ENCODE measurements at places on chromosomes 5 and 9.

DNA sequence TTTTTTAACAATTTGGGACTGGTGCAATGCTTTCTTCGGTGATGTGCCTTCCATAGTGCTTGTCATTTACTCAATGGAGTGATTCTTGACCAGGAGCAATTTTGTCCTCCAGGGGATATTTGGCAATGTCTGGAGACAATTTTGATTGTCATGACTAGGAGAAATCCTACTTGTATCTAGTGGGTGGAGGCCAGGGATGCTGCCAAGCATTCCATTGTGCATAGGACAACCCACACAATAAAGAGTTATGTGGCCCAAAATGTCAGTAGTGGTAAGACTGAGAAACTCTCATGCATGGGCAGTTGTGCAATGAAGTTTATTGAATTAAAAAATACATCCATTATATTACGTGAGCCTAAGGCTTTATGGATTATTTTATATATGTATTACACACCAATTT is 70.5 kb downstream of the FOCAD start:
- no peak overlapping the region for H3K27ac ChIP-seq
- H3K4me3 ChIP-seq, result no peak overlapping the region
- no peaks in the 10 kb centered on the region for H3K27me3 ChIP-seq

DNA sequence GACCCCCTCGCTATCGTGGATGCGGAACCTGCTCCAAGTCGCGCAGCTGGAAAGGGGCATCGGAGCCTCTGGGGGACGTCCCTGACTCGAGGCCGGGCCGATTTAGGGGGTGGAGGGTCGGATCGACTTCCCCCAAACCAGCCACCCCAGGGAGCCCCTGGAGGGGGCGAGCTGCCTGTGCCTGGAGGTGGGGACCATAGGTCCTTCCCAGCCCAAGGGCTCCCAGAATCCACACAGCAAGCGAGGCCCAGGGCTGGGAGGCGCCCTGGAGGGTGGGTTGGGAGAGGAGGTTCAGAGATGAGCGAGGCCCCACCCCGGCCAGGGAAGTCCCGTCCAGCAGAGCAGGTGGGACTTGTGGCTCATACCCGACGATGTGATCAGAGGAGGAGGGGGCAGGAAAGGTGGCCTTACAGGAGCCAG is 147.6 kb downstream of the GAPVD1 start:
- no peak overlapping the region for H3K27ac ChIP-seq
- H3K4me1 ChIP-seq, result peaks cover 15% of the 10 kb centered on the region
- peaks cover 13% of the 10 kb centered on the region for H3K27me3 ChIP-seq
- H3K36me3 ChIP-seq, result no peaks in the 10 kb centered on the region
- DNase-seq, result no peak

DNA sequence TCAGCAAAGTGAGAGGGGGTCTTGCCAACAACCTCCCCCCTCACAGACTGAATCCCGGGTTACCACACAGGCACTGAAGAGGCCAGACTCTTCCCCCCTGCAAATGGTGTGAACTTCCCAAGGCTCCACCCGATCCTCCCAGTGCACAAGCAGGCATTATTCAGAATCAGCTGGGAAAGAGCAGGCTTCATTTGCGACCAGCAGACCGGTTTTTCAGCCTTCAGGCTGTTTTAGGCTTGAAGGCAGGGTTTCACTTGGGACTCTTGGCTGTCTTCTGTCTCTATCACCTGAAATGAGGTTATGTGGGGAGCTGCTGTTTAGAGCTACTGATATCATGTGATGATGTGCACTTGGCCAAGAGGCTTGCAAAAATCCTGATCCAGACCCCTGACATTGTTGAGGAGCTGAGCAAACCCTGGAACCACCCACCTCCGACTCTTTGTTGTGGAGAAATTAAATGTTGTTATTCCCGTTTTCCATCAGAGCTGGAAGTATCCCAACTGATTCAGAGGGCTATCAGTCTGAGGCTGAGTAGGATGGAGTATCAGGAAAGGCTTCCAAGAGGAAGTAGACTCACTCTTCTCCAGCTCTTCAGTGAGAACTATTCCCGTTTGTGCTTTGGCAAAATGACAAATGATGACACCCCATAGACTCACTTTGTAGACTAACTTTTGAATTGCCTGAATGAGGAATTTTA is 63.3 kb upstream of the ZFR start:
- peaks cover 13% of the 10 kb centered on the region for H3K27me3 ChIP-seq
- no peak overlapping the region for H3K4me3 ChIP-seq
- no peak overlapping the region for H3K27ac ChIP-seq
- no peak for DNase-seq
- peaks cover 8% of the 10 kb centered on the region for H3K4me1 ChIP-seq
- H3K36me3 ChIP-seq, result no peaks in the 10 kb centered on the region

DNA sequence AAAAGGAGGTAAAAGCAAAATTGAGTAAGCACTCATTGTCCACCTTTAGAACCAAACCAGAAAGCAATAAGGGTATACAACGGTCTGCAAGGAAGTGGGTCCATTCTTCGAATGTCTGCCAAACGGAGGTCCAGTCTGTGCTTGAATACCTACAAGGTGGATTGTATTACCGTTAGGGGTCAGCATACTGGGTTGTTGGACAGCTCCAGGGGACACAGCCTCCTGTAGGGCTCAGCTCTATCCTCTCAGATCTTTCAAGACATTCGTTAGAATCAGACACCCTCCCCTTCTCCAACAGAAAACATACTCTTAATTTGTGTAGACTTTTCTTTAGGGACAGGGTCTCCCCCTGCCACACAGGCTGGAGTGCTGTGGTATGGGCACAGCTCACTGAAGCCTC is 5.5 kb downstream of the ASTN2 start:
- H3K27ac ChIP-seq, result no peak overlapping the region
- no peak for DNase-seq
- H3K27me3 ChIP-seq, result peaks cover 26% of the 10 kb centered on the region
- no peak overlapping the region for H3K4me3 ChIP-seq

- peaks cover 26% of the 10 kb centered on the region for H3K27me3 ChIP-seq
- H3K36me3 ChIP-seq, result no peaks in the 10 kb centered on the region
- DNase-seq, result no peak
- no peak overlapping the region for H3K4me3 ChIP-seq
- H3K27ac ChIP-seq, result no peak overlapping the region
- H3K4me1 ChIP-seq, result no peaks in the 10 kb centered on the region
These were observed 38.6 kb upstream of the FBP1 start for GRCh38 chr9:94677929-94678328.

GRCh38 chr5:180201051-180201987 is 7.7 kb downstream of the RASGEF1C start:
- H3K36me3 ChIP-seq, result no peaks in the 10 kb centered on the region
- DNase-seq, result no peak
- peaks cover 3% of the 10 kb centered on the region for H3K27me3 ChIP-seq
- no peaks in the 10 kb centered on the region for H3K4me1 ChIP-seq
- H3K4me3 ChIP-seq, result no peak overlapping the region

- peaks cover 9% of the 10 kb centered on the region for H3K36me3 ChIP-seq
- no peaks in the 10 kb centered on the region for H3K27me3 ChIP-seq
- H3K4me3 ChIP-seq, result no peak overlapping the region
- peaks cover 26% of the 10 kb centered on the region for H3K4me1 ChIP-seq
- peak; percentile 10 for DNase-seq
These were observed 125.3 kb upstream of the ABCA1 start for GRCh38 chr9:105053209-105053652.

DNA sequence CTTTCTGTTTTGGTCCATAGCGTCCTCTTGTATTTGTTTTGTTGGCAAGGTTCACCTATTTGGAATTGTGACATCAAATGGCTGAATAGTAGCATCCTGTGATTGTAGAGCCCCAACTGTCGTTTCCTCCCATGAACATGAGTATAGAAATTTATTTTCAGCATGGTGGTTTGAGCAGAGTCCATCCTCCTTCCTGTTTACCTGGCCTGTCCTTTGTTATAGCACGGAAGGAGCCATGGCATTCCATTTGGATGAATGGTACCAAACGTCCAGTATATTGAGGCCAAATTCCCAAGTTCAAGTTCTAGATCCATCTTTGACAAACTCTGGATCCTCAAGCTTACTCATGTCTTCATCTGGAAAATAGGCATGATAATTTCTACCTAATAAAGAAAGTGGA is 16.8 kb downstream of the RASGRF2 start:
- H3K27ac ChIP-seq, result no peak overlapping the region
- peaks cover 20% of the 10 kb centered on the region for H3K4me1 ChIP-seq
- H3K27me3 ChIP-seq, result no peaks in the 10 kb centered on the region
- DNase-seq, result no peak
- no peak overlapping the region for H3K4me3 ChIP-seq
- H3K36me3 ChIP-seq, result no peaks in the 10 kb centered on the region

- DNase-seq, result no peak
- no peak overlapping the region for H3K4me3 ChIP-seq
- H3K27ac ChIP-seq, result no peak overlapping the region
- peaks cover 2% of the 10 kb centered on the region for H3K27me3 ChIP-seq
These were observed 23.4 kb upstream of the GFPT2 start for GRCh38 chr5:180376511-180376910.

GRCh38 chr9:95261890-95262289 is 55.6 kb downstream of the FANCC start:
- no peak overlapping the region for H3K27ac ChIP-seq
- DNase-seq, result no peak
- H3K4me1 ChIP-seq, result peaks cover 26% of the 10 kb centered on the region
- peaks cover 2% of the 10 kb centered on the region for H3K36me3 ChIP-seq
- H3K27me3 ChIP-seq, result peaks cover 3% of the 10 kb centered on the region
- H3K4me3 ChIP-seq, result no peak overlapping the region

- H3K27ac ChIP-seq, result no peak overlapping the region
- no peaks in the 10 kb centered on the region for H3K4me1 ChIP-seq
- no peak overlapping the region for H3K4me3 ChIP-seq
- DNase-seq, result no peak
- H3K36me3 ChIP-seq, result no peaks in the 10 kb centered on the region
- H3K27me3 ChIP-seq, result peaks cover 11% of the 10 kb centered on the region
These were observed 53.8 kb downstream of the SH3RF2 start for GRCh38 chr5:145990170-145990569.

DNA sequence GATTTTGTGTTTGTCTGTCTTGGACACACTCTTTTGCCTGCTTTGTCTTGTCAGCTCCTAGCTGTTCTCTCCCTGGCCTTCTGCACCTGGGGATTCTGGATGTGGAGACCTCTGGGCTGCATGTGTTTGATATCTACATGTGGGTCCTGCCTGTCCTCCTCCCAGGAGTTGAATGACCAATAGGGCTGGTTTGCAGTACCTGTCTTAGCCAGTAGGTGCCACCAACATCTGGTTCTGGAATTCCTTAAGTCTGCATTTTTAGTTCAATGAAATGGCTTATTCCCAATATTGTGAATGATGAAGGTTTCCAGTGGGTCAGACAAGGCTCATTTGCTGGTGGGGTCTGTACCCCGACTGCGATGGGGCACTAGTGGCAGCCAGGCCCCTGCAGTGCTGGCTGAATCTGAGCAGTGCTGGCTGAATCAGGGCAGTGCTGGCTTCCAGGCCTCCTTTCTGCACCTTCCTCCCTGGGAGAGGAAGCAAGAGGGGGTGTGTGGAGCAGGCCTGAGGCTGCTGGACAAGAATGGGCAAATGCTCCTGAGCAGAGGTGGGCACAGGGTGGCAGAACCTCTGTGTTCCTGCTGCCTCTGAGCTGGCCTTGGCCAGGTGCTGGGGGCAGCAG is 73.3 kb downstream of the RXRA start:
- no peak overlapping the region for H3K4me3 ChIP-seq
- H3K27ac ChIP-seq, result no peak overlapping the region
- no peaks in the 10 kb centered on the region for H3K36me3 ChIP-seq
- H3K27me3 ChIP-seq, result no peaks in the 10 kb centered on the region
- H3K4me1 ChIP-seq, result peaks cover 31% of the 10 kb centered on the region

GRCh38 chr9:116316246-116316645 is 162.7 kb downstream of the PAPPA start:
- no peak for DNase-seq
- H3K4me1 ChIP-seq, result no peaks in the 10 kb centered on the region
- no peak overlapping the region for H3K4me3 ChIP-seq
- H3K27ac ChIP-seq, result no peak overlapping the region

GRCh38 chr5:69504036-69504435 is 11.4 kb downstream of the OCLN start:
- peaks cover 3% of the 10 kb centered on the region for H3K27me3 ChIP-seq
- no peak for DNase-seq
- H3K4me3 ChIP-seq, result no peak overlapping the region
- no peaks in the 10 kb centered on the region for H3K36me3 ChIP-seq
- no peaks in the 10 kb centered on the region for H3K4me1 ChIP-seq

GRCh38 chr9:115291841-115292240 is 173.9 kb upstream of the TNC start:
- H3K36me3 ChIP-seq, result no peaks in the 10 kb centered on the region
- no peaks in the 10 kb centered on the region for H3K4me1 ChIP-seq
- no peak overlapping the region for H3K4me3 ChIP-seq
- no peak overlapping the region for H3K27ac ChIP-seq
- peaks cover 2% of the 10 kb centered on the region for H3K27me3 ChIP-seq
- no peak for DNase-seq

- H3K4me1 ChIP-seq, result peaks cover 35% of the 10 kb centered on the region
- H3K4me3 ChIP-seq, result no peak overlapping the region
- H3K27ac ChIP-seq, result peak overlapping the region; percentile 63
- DNase-seq, result no peak
- peaks cover 11% of the 10 kb centered on the region for H3K36me3 ChIP-seq
These were observed 4.9 kb upstream of the F2R start for GRCh38 chr5:76710991-76711390.

- DNase-seq, result no peak
- no peaks in the 10 kb centered on the region for H3K27me3 ChIP-seq
- no peak overlapping the region for H3K27ac ChIP-seq
- H3K4me3 ChIP-seq, result no peak overlapping the region
- no peaks in the 10 kb centered on the region for H3K4me1 ChIP-seq
- no peaks in the 10 kb centered on the region for H3K36me3 ChIP-seq
These were observed 1867.9 kb upstream of the NUDT12 start for GRCh38 chr5:105430516-105430915.

- H3K27ac ChIP-seq, result no peak overlapping the region
- peaks cover 12% of the 10 kb centered on the region for H3K36me3 ChIP-seq
- no peak overlapping the region for H3K4me3 ChIP-seq
- DNase-seq, result no peak
- H3K27me3 ChIP-seq, result no peaks in the 10 kb centered on the region
These were observed 140.9 kb downstream of the SAXO1 start for GRCh38 chr9:18891946-18892670.

DNA sequence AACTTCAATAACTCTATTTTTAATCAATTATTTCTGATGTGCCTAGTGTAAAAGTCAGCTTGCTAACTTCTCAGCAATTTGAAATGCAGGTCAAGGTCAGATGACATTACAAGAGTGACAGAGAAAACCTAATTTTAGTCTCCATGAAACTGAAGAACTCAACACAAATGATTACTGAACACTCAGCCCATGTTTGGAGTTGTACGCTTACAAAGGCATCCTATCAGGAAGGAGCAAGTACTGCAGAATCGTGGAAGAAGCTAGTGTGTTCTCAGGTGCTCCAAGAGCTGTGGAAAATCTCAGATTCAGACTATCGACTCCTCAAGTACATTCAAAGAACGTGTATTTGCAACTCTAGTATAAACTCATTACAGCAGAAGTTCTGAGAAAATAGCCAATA is 526.7 kb downstream of the PDE4D start:
- no peaks in the 10 kb centered on the region for H3K4me1 ChIP-seq
- H3K27me3 ChIP-seq, result peaks cover 30% of the 10 kb centered on the region
- H3K27ac ChIP-seq, result no peak overlapping the region
- DNase-seq, result no peak
- H3K36me3 ChIP-seq, result no peaks in the 10 kb centered on the region

GRCh38 chr9:13570068-13570974 is 290.8 kb upstream of the MPDZ start:
- H3K27ac ChIP-seq, result no peak overlapping the region
- peaks cover 3% of the 10 kb centered on the region for H3K27me3 ChIP-seq
- DNase-seq, result no peak
- H3K4me3 ChIP-seq, result no peak overlapping the region
- no peaks in the 10 kb centered on the region for H3K4me1 ChIP-seq
- H3K36me3 ChIP-seq, result no peaks in the 10 kb centered on the region

GRCh38 chr9:109907810-109908458 is 127.9 kb downstream of the PALM2AKAP2 start:
- no peaks in the 10 kb centered on the region for H3K27me3 ChIP-seq
- no peak overlapping the region for H3K4me3 ChIP-seq
- no peak for DNase-seq
- H3K36me3 ChIP-seq, result no peaks in the 10 kb centered on the region
